Activated naive CD4-positive, alpha-beta T cell treated with anti-CD3 and anti-CD28 coated beads, Interleukin-2, amount 50 U/mL, for 16 hours (primary cell): ENCODE measurements at places on chromosomes 3 and 15.
A peak's percentile ranks its signal among the peaks of the same experiment; 100 is the strongest.

DNA sequence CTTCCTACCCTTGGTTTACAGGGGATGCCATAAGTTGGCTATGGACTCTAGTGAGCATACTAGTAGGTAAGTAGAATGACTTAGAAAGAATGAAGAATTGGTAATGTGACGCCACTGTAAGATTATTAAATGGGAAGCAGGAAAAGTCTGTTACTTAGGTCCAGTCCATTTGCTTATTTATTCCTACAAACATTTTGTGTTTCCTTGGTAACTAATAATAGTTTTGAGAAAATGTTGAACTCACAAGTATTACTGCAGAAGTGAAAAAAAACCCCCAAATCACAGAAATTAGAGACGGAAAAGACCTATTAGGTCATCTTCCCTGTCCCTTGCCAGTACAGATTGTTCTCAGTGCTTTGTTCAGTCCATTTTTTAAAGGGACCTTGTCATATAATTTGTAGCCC, 63.5 kb downstream of the CMSS1 start:
- no peak for DNase-seq

DNA sequence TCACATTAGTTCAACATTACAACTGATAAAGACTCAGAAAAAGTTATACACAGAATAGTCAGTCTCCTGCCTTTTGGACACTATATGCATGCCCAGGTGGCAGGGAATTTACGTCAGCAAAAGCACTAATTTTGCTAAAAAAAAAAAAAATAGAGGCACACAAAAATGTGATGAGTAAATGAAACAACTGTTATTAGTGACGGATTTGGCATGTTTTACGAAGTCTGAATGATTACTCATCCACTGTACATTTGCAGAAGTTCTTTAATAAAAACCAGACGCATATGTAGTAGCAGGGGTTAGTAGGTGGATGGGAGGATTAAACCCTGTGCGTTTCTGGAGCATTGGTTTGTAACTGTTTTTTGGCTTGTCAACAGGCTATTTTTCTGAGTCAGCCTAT, 99.0 kb downstream of the MITF start:
- DNase-seq = no peak

DNA sequence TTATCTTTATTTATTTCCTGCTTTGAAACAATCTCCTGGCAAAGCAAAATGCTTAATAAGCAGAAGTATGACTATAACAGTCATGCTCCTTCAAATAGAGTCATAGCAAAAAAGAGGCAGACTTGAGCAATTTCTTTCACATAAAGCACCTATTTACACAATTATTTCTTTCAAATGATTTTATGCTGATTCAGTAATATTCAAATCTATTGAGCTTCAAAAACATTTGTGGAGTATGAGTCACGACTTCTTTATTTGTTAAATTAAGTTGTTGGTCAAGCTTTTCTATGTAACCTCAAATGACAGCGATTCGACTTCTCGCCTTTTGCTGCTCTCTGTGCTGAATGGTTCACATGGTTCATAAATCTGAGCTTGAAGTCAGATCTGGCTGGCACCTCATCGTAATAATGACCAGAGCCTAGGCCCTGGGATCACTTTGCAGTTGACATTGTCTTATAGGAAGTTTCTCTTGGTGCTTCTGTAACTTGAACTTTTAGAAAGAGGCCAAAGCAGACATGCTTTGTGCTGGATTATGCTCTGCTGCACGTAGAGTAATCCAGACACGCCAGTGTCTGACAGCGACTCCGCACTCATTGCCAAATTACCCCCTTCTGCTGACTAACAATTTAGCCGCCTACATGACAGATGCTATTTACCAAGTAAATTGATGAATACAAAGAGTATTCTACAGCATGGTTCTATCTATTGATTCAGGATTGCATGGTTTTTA, 139.0 kb downstream of the MCTP2 start:
- no peak for DNase-seq

GRCh38 chr3:179970746-179971145, 66.0 kb downstream of the PEX5L start:
- DNase-seq = no peak

GRCh38 chr15:43930556-43930955, 103.8 kb downstream of the WDR76 start:
- DNase-seq = no peak

DNA sequence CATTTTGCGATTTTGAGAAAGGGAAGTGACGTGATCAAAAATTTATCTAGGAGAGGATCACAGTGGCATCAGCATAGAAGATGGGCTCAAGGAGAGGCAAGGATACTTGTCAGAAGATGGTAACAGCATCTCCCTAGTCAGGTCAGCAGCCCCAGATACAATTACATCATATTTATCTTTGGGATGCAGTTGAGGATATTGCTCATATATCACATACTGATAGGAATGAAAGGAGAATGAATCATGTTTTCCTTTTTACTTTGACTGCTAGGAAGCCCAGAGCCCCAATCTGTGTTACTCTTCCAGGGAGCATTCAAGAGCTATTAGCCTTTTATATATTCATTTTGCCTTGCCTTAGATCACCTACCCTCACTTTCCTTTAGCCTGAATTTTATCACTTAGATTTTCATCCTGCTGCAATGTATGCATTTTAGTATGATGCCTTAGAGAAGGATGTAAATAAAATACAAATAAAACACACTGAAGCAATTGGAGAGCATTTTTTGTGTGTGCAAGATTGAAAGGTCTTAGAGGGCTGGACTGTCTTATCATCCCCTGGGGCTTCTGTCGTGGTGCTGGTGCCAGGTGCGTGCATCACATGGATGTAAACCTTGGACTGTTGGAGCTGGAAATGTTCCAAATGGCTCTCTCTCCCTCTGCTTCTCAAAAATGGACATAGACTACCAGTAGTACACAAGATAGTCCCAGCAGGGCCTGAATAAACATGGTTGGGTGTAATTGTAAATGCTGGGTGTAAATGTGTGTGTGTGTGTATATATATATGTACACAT, 40.3 kb downstream of the CORO2B start:
- DNase-seq = no peak

GRCh38 chr3:71305231-71306206, 278.0 kb downstream of the FOXP1 start:
- DNase-seq = peak; percentile 45

- DNase-seq = no peak
Observed at GRCh38 chr3:39960515-39961191, 151.2 kb downstream of the MYRIP start.

GRCh38 chr3:146382386-146382785, 87.0 kb downstream of the PLSCR2 start:
- no peak for DNase-seq

- DNase-seq = no peak
Observed at GRCh38 chr3:129654131-129654530, 47.7 kb upstream of the PLXND1 start.

GRCh38 chr3:15495461-15496340, 25.8 kb downstream of the COLQ start:
- DNase-seq = no peak

DNA sequence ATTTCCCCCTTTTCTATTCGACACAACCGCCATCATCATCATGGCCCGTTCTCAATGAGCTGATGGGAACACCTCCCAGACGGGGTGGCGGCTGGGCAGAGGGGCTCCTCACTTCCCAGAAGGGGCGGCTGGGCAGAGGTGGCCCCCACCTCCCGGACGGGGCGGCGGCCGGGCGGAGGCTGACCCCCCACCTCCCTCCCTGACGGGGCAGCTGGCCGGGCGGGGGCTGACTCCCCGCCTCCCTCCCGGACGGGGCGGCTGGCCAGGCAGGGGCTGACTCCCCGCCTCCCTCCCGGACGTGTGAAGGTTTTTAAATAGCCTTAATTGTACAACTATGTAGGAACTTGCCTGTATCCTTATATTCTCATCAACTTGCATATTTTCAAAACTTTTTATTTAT, 20.9 kb upstream of the SPSB4 start:
- DNase-seq = no peak

DNA sequence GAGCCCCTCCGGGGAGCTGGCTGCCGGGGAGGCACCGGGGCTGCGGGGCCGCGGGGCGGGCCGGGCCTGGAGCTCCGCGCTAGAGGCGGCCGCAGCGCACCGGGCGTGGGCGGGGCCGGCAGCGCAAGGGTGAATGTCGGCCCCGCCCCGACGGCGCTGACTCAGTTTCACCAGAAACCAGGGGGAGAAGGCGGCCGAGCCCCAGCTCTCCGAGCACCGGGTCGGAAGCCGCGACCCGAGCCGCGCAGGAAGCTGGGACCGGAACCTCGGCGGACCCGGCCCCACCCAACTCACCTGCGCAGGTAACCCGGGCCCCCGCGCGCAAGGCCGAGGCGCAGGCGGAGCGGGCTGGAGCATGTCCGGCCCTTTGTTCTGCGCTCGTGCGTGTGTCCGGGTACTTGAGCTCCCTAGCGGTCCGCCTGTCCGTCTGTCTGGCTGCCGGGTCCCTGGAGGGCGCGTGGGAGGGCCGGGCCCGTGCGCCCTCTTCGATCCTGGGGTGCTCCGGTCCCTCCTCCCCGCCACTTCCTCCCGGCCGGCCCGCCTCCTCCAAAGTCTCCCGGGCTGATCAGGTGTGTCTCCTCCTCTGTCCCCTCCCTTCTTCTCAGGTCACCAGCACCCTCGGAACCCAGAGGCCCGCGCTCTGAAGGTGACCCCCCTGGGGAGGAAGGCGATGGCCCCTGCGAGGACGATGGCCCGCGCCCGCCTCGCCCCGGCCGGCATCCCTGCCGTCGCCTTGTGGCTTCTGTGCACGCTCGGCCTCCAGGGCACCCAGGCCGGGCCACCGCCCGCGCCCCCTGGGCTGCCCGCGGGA, at the start of gene SPINT1:
Gene SPINT1, plus strand, starts transcription at position 164 of the 811 bp plus-strand sequence. Its CDS starts 507 bp downstream, at position 671.
- peak; percentile 78 for DNase-seq

DNA sequence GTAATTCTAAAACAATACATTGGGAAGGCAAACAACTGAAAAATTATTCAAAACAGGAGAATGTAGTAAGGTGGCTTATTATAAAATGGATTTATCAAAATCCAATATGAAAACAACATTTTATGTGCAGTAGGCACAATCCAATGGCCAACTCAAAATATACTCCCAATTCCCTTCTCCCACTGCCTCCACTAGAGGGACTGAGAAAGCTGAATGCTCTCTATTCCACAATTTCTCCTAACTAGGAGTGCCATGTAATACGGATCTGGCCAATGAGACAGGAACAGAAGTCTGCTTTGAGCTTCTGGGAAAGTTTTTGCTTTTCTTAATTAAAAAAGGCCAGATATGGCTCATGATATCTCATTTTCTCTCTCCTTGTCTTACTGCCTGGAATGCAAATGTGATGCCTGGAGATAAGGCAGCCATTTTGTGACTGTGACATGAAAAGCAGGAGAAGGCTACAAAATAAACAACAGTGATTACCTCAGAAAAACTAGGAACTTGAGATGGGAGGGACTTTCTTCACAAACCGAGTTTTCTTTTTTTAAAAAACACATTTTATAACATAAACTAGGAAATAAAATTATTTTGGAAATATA, 18.8 kb upstream of the VGLL4 start:
- no peak for DNase-seq

GRCh38 chr15:74433592-74434262, at the start of gene SEMA7A:
TSS of gene SEMA7A (minus strand) at chr15:74433958. CDS start at chr15:74433918, 40 bp downstream.
- DNase-seq = peak; percentile 74

GRCh38 chr3:122097141-122097540, 42.0 kb downstream of the CD86 start:
- no peak for DNase-seq

- DNase-seq = no peak
Observed at GRCh38 chr15:78130466-78131294, 565 bp downstream of the CIB2 start.

- DNase-seq = no peak
Observed at GRCh38 chr15:99511866-99512661, 53.7 kb upstream of the MEF2A start.

DNA sequence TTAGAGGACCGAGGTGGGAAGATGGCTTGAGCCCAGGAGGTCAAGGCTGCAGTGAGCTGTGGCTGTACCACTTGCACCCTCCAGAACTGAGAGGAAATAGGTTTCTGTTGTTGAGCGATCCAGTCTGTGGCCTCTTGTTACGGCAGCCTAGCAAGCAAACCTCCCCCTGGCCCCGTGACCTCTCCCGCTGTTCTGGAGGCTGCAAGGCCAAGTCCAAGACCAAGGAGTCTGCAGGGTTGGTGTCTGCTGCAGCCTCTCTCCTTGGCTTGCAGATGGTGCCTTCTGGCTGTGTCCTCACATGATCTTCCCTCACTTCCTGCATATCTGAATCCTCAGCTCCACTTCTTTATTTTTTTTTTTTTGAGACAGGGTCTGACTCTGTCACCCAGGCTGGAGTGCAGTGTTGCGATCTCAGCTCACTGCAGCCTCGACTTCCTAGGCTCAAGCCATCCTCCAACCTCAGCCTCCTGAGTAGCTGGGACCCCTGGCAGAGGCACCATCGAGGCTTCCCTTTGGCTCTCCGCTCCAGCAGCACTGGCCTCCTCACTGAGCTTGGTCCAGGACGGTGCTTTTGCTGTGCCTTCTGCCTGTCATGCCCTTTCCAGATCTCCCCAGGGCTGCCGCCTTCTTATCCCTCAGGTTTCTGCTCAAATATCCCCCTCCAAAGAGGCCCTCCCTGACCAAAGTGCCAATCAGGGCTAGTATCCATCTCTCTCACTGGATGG, 18.0 kb upstream of the PLXND1 start:
- DNase-seq = no peak

GRCh38 chr15:100902436-100903167, 16.6 kb upstream of the LRRK1 start:
- DNase-seq = no peak

DNA sequence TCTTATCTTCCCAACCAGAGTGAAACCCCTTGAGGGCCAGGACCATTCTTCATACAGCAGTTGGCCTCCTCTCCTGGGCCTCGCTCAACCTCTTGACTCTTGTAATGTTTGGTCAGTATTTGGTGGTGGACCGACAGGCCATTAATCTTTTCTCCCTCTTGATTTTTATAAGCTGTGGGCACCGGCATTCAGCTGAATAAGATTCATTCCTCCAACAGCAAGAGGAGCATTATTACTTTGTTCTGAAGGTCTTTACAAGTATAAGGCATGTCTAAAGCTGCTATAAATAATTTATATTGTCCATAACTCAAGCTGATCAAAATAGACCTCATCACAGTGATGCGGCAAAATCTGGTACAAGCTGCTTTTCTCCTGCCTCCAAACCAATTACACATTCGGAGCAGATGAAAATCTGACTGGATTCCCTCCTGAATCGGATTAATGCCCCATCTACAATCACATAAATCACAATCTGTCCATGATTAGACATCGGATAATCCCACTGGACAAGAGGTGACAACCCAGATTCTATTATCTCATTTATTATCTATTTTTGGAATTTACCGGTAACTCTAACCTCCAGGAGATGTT, 8.4 kb upstream of the ISL2 start:
- no peak for DNase-seq

GRCh38 chr15:101390060-101390459, 95.0 kb upstream of the SNRPA1 start:
- no peak for DNase-seq

- no peak for DNase-seq
Observed at GRCh38 chr3:127480196-127480954, 110.2 kb downstream of the TPRA1 start.
